Activated naive CD4-positive, alpha-beta T cell treated with Interleukin-2 at 50 U/mL for 16 hours (primary cell): ENCODE measurements at places on chromosomes 11 and 22.

GRCh38 chr11:12693479-12694182 lies 19.4 kb downstream of the TEAD1 start:
- DNase-seq = no peak

DNA sequence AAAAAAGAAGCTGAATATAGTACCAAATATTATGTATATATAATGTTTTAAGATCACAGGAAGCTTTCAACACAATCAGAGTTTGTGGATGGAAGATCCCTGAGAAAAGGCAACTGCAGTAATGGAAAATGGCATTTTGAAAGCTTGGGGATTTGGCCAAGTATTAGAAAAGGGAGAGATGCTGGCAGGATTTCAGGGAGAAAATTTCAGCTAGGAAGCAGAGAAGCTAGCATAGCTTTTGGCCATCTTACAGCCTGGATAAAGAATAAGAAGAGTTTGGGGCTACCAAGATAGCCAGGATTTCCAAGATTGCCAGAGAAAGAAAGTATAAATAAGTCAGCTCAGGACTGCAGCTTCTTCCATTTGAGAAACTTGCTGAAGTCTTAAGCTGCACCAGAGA lies 440.8 kb upstream of the LUZP2 start:
- no peak for DNase-seq

GRCh38 chr11:12991426-12991825 lies 17.7 kb upstream of the RASSF10 start:
- no peak for DNase-seq

DNA sequence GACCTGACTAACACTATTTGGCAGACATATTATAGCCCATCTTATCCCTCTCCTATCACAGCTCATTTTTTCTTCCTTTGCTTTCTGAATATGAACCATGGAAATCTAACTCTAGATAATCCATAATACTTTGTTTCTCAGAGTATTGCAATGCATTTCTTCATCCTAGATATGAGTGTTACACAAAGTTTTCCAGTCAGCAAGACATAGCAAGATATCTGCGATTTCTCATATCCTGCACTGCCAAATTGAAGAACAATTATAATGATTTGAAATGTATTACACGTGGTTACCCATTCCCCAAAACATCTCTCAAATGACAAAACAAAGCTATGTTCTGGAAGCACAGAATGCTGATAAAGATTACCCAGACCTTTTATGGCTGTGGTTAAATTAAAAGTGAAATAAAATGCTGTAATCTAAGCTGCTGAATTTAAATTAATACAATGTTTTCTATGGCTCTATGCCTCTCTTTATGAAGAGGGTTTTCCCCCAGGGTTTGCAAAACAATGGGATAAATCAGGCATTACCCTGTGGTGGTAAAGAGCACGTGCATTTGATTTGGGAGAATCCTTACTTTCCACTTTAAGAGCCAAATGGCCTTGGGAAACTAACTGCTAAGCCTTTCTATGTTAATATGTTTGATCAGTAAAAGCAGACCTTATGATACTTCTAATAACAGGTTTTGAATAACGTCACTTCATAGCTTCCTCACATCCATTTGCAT lies 1291.0 kb upstream of the CNTN5 start:
- DNase-seq = no peak

DNA sequence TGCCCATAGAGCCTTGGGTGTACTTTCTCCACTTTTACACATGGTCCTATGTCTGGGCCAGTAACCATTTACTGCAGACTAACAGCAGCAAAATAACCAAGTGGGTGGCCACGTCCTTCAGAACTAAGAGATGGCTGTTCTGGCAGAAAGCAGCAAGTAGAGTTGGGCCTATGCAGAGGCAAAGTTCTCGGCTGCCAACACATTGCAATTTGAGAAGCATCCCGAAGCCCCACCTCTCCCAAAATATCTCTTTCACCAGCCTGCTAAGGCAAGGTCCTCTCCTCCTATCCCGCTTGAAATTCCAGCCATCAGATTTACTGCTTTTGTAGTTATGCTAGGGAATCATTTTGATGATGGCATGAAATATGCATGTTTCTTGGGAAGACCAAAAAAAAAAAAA lies 118.5 kb upstream of the APOA1 start:
- no peak for DNase-seq

DNA sequence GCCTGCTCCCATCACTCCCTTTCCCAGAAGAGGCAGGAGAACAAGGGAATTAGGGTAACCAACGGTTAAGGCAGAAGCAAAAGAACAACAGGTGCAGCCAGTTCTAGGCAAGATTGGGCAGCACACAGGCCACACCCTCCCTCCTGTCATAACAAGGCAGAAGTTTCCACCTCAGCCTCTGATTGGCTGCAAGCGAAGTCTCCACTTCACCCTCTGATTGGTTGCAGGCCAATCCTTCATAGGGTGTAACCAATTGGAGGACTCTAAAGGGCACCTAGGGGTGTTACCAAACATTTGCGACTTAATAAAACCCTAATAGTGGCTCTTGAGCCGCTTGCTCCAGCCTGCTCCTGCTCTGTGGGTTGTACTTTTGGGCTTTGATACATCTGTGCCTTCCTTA lies 153.8 kb downstream of the CACNA1I start:
- no peak for DNase-seq
